ENCODE measurements at places on chromosomes 1 and 21.
A peak's percentile ranks its signal among the peaks of the same experiment; 100 is the strongest.

- DNase-seq: no peak
These were observed 185.3 kb downstream of the ZP4 start for GRCh38 chr1:237705462-237705861.

GRCh38 chr1:201877877-201878401, 10.8 kb upstream of the SHISA4 start:
- DNase-seq: no peak

DNA sequence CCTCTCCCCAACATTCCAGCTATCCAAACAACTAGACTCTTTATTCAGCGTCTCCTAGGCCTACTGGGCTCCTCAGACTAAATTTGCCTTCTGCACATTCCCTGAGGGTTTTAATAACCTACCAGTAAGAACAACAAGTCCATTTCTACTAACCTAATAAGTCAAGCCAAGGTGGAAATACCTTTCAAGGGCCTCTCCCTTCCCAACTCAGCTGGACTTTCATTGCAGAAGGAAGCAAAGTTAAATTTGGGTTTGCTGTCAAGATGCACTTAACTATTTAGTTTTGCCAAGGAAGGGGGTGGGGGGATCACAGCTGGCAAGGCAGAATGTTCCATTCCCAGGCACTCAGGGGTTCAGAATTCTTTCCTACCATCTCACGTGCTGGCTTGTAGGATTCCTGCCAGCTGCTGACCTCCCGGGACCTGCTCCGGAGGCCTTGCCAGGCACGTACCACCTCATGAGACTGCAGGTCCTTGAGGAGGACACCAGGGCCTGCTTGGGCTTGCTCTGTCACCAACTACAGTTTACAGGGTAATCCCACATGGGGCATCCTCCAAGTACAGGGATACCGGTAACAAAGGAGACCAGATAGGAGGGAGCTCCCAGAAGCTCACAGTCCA, 29.8 kb downstream of the SLC30A1 start:
- DNase-seq: no peak

DNA sequence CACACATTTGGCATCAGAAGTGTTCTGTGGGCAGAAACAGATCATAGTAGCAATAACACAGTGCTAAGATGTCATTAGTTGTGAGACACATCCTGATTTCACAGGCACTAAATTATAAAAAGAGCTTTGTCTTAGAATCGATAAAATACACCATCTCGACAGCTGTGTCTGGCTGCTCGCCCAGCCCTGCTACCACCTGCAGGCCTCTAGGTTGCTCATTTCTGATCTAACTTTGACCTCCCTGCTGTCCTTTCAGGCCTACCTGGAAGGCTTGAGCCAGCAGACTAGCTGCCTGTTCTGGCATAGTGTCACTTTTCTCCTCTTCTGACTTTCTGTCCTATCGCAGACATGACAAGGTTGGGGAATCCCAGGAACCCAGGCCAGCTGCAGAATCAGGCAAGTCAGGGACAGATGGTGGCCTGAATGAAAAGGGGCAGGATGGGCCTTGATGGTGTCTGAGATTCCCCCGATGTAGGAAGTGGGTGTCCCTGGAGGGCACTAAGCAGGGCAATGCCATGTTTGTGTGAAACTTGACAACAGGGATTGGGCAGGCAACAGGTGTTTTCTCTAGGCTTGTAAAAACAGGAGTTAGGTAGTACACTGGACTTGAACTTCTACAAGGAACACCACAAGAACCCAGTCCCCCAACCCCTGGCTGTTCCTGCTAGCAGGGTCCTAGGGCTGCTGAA, 66.6 kb upstream of the RHOU start:
- no peak for DNase-seq

GRCh38 chr1:55524006-55524405, 308.8 kb upstream of the USP24 start:
- no peak for DNase-seq

DNA sequence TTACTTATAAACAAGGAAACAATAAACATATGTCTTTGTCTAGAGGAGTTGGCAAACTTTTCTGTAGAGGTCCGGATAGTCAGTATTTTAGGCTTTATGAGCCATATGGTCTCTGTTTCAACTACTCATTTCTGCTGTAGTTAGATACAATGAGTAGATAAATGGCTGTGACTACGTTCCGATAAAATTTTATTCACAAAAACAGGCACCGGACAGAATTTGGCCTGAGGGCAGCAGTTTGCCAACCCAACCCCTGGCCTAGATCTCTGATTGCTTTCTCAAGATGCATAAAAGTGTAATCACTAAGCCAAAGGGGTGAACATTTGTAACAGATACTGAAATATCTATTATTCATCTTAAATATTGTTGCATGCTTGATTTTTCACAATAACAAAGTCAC, 123.1 kb upstream of the ESRRG start:
- DNase-seq: no peak

GRCh38 chr1:13585612-13585991, 2.0 kb downstream of the PDPN start:
- DNase-seq: no peak

- no peak for DNase-seq
These were observed at the start of gene MROH7 for GRCh38 chr1:54640863-54641836. MROH7 (plus strand) TSS chr1:54641786; CDS start chr1:54652927, 11,141 bp downstream.

DNA sequence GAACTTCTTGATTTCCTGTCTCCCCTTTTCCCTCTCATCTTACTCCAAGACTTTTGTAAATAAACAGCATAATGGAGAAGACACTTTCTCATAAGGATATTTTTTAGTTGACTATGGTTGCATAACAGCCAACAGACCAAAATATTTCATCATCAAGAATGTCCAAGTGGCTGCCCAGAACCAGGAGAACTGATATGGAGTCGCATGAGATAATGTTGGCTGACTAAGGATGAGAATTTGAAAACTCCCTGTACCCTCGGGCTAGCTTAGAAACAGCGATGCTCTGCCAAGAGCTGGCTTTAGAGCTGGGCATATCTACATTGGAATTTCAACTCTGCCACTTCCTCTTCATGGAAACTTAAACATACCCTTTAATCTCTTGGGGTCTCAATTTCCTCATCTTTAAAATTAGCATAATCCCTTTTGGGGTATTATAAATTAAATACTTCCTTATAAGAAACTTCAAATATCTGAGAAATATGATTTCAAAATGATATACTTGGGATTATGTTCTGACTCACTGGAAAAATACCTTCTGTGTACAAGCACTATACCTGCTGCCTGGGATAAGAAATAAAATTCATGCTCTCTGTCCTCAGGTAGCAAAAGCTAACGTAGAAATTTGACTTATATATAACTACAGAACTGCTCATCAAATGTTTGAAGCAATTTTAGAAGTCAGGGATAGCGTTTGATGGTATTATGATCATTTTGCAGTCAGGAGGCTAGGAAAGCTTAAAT, 777.3 kb downstream of the LTN1 start:
- DNase-seq: no peak

- no peak for DNase-seq
These were observed 25.3 kb upstream of the ATP5PO start for GRCh38 chr21:33940881-33941245.

DNA sequence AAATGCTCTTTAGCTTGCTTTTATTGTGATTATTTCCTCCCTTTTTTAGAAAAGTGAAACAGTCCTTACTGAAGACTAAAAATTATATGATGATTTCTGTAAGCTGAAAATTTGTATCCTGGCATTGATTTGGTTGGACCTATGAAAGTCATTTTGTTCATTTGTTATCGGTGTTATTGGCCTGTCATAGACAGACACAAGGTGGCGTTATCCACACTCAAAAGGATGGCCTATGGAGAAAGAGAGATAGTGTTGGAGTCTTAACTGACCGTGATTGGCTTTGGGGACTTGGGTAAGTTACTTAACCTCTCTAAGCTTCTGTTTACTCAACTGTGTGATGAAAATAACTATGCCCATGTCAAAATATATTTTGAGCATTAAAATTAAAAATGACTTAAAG, 203.6 kb upstream of the CHODL start:
- no peak for DNase-seq

DNA sequence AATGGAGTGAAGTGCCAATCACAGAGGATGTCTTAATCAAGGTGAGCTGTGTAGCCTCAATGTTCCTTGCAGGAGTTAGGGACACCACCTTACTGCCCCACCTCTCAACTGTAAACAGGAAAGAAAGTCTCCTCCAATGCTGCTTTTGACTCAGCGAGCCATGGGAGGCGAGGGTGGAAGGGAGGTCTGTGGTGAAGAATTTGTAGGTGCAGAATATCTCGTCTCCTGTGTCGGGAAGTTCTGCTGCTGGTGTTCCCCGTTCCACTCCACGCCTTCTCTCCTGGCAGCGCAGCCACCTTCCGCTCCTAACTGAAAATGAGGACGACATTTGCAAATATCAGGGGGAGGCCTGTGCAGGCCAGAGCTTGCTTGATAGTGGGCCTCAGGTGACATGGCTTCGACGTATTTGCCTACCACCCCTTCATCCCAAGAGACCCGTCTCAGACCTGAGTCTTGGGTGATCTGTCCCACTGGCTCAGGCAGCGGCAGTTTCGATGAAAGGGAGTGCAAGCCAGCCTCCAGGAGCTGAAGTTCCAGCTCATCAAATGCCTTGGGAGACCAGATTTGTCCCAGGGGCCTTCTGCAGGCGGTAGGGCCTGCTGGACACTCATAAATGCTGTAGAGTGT, 368.3 kb upstream of the C1orf174 start:
- no peak for DNase-seq

DNA sequence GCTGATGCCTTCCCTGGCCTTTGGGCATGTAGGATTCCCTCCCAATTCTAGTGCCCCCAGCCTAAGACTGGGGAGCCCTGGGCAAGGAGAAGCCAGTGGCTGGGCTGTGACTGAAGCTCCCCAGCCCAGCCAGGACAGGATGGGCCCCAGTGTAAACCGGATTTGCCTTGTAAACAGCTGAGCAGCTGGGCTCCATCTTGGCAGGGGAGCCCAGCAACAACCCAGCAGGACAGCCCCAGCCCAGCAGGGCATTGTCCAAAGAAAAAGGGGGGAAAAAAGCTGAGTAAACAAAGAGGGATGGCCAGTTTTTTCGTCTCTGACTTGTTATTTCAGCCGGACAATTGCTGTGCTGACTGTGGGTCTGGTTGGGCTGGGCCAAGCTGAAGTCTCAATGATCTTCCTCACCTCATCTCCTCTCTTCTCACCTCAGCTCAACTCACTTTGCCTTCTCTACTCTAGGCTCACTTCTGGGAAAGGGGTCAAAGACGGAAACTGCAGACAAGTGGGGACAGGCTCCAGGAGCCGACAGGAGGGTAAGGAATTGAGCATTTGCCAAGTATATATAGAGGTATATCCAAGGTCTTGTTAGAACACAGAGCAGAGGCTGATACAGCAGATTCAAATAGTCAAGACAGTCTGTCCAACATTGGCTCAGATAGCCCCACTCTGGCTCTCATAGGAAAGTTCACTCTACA, 97.7 kb downstream of the TMEM53 start:
- no peak for DNase-seq

DNA sequence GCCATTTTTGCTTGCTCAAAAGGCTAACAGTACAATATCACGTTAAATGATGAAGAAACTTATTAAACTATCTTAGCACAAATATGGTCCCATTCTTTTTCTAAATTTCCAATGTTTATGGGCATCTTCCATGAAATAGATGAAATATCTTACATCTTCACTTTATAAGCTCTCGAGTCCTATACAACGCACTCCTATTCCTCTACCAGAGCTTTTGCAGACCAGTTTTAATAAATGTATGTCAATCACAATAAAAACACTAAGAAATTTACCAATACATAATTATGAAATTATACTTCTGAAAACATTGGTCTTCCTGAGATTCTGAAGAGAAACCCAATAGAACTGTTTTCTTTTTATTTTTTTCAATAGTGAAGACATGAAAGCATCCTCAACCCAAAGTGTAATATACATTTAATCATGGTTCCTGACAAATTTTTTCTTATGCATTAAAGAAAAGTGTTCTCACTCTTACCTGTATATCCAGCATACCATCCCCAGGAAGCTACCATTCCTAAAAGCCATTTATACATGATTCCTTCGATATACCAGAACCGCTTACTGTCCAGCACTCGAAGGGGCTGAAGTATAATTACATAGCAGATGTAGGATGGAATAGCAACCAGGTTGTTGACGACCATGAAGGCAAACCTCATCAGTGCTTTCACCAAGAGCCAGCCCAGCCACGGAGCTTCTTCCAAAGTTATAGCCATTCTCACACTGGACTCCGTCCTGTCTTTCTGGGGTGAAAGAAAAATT, 1.8 kb downstream of the LPGAT1 start:
- no peak for DNase-seq

- DNase-seq: no peak
These were observed 145.1 kb downstream of the CSMD2 start for GRCh38 chr1:34019741-34020552.

GRCh38 chr21:17828223-17828622, 9.1 kb upstream of the C21orf91 start:
- no peak for DNase-seq

- no peak for DNase-seq
These were observed 72.4 kb downstream of the DUSP10 start for GRCh38 chr1:221669441-221669840.

DNA sequence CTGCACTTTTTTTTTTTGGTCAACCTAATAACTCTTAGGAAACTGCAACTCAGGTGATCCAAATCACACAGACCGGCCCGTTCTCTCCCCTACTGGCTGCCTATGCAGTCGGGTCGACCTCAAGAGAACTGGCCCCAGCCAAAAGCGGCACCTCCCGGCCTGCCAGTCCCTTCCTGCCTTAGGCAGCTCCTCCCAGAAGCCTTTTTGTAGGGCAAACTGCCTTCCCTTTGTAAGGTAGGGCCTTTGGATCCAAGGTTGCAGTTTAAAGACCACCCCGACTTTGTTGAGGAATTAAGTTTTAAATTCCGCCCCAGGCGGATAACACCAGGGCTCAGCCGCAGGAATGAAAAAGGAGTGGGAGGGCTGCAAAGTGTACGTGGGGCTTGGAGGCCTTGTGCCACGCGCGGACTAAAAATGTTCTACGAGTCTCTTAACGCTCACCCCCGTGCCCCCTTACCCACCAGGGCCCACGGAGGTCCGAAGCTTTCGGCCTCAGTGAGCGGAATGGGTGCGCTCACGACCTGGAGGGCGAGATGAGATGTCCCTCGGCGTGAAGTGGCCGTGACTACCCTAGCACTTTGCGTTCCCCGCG, 642 bp upstream of the ST3GAL3 start:
- DNase-seq: no peak

DNA sequence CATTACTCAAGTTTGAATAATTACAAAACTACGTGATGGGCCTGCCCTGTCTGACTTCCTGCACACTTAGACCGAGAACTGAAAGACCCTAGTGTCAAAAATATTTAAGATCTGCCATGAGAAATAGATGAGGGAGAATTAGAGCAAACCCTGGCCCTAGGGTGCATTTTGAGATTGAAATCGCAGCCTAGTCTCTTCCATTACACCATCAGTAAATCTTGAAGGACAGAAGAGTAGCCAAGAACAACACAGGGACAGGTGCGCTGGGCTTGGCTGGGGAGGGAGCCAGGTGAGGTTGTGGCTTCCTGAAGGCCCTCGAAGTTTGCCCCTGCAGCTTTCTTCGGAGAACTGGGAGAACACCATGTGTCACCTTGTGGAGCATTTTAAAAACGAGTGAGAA, 36.7 kb upstream of the KIF26B start:
- peak; percentile 24 for DNase-seq

All from NCI-H526 treated with DMSO at 0.1 percent for 48 hours (cell line).